Sigmoid colon (tissue), 7 donors: ENCODE measurements at places on chromosomes 5 and 9. TPM values are rescaled to one million over a fixed set of nuclear protein-coding genes. Genes with fewer than 3 reads are reported as not detected.

GRCh38 chr5:67695369-67695768, 498.8 kb upstream of the CD180 start:
- no peak for DNase-seq

- DNase-seq = no peak
These were observed 368.4 kb downstream of the TLE1 start for GRCh38 chr9:81320909-81321482.

DNA sequence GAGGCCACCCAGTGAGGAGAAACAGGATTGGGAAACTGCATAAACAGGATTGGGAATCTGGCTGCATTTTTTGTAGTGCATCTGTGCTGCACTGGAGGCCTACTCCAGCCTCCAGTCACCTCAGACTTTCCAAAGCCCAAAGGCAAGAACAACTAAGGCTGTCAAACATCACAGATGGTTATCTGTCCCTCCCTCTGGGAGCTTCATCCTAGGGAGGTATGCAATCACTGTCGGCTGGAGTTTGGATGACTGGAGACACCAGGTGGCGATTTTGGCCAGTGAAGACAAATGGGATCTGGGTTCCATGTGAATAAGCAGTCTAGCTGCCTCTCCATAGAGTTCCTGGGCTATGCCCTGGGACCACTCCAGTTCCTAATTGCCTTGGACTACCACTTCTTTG, 9.3 kb upstream of the SPINK13 start:
- no peak for DNase-seq

DNA sequence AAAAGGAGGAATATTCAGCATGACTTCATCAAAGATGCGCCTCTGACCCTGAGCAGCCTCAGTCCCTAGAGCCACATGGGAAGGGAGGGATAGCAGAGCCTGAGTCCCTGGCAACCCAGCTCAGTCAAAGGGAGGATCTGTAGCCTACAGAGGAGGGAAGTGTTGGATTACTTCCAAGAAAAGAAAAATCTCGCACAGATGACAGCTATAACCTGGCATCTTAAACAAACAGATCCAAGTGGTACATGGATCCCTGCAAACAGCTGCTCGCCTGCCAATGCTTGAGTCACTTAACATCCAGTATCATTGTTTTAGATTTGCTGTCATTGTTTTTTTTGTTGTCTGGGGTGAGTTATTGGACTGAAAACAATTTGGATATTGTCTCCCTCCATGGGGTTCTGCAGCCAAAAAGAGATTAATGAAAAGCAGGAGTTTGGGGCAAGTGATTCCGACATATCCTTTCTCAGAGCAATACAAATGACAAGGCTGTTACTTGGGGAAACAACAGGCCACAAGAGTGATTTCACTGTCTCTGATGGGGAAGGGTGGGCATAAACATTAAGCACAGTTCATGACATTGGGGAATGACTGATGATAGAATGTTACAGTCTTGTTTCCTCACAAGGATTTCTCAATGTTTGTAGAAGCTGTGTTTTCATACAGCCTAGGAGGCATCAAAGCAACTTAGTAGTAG, 153.5 kb upstream of the KIF2A start:
- no peak for DNase-seq

- DNase-seq = no peak
These were observed 145.9 kb downstream of the ASTN2 start for GRCh38 chr9:117268847-117269446.

DNA sequence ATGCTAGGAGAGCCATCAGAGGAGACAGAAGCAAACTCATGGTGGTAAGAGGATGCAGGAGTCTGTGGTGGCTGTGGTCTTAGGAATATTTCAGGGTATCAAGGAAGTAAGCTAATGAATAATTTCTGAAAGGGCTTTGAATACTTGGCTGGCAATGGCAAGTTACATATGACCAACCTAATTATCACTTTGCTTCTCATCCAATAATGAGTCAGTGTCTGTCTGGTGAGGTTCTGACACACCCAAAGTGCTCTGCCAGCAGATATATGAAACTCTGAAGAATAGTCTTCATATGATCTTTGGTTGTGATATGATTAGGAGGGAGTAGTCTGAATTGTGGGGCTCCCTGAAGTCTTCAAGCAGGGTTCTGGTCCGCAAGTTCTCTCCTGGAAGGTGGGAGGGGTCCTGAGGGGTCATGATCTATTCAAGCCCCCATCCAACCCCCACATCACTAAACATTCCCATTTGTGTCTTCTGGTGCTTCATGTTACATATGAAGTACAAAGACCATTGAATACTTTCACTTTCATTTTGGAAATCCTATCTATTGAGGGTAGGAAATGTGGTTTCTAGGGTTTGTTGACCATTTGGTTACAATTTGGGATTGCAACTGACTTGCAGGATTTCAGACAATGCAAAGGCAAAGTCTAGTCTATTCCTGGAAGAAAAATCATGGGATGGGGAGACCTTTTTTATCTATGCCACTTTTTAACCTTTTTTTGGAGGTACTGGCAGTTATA, 199.9 kb upstream of the CDKN2B start:
- DNase-seq = no peak

- DNase-seq = no peak
These were observed 131.4 kb downstream of the OXCT1 start for GRCh38 chr5:41738710-41739354.

GRCh38 chr5:151236888-151237287, 13.0 kb upstream of the CCDC69 start:
- DNase-seq = no peak

Gene OR1J1
- not detected for total RNA-seq
